ENCODE measurements at places on chromosomes 7 and 10.

DNA sequence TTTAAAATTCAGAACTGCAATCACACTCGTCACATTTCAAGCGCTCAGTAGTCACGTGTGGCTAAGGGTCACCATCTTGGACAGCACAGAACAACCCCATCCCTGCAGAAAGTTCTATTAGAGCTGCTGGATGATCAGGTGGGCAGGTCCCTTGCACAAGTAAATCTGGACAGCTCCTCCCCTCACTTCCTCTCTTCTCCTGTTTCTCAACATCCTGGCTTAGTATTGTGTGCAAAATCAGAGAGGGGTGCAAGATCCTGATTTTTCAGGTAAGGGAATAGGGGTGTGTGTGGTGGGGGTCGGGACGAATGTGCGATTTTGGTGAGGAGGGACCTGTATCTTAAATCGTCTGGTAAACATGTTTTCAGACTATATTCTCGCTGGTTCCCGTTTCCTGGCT lies at the start of gene GIMAP4:
GIMAP4 (plus strand) TSS at position 222 of the 400 bp plus-strand sequence. CDS start 2,512 bp downstream, outside the sequence.
- peak; percentile 21 for DNase-seq

GRCh38 chr10:75632805-75633462 lies 201.5 kb downstream of the LRMDA start:
- DNase-seq, result no peak

DNA sequence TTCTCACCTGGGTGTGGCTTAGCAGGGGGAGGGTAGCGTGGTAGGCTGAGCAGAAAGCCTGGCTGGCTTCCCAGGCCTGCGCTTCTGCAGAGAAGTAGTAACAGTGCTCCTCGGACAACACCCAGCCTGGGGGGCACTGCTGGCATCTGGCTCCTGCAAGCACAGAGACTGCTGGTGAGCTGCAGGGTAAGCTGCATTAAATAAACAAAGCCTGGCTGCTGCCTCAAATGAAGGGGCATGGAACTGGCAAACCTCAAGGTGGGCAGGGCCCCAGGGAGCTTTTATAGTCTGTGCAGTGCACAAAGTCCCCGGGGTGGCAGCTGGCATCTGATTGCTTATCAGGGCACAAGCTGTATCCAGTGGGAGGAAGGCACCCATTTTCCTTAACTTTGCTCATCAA lies 3.9 kb downstream of the KLRG2 start:
- no peak for DNase-seq

DNA sequence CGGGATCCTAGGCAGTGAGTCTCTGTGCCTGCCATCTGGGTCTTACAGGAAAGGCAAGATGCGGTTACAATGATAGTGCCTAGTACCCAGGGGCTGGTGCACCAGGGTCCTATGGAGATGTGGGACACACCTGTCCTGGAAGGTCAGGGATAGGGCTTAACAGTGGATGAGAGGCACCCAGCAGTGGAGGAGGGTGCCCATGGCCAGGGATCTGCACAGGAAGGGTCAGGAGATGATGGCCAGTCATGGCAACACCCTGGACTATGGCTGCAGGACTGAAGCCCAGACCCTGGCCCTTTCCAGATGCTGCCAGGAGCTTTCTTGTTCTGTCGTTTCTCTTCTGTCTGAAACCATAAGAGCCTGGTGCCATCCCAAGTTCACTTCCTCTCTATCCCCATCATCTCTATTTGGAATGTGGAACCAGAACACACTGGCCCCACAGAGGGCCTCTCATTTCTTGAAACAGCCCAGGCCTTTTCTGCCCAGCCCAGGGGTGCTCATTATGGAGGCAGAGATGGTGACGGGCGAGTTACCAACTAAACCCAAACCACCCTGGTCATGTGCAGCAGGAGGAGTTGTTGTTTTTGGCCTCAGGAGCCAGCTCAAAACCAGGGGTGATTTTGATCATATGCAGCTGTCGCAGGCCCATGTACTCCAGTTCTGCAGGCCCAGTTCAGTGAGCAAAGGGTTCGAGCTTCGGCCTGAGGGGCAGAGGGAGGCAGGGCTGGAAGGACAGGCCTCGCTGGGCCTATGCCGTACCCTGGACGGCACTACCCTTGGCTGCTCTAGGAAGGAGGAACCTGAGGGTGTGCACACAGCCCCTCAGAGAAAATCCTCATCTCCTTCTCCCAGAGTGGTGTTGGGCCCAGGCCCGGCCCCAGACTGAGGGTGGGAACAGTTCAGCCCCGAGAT lies 52.6 kb upstream of the GDF10 start:
- DNase-seq, result no peak

GRCh38 chr10:9294865-9295264 lies 1240.4 kb downstream of the GATA3 start:
- DNase-seq, result no peak

DNA sequence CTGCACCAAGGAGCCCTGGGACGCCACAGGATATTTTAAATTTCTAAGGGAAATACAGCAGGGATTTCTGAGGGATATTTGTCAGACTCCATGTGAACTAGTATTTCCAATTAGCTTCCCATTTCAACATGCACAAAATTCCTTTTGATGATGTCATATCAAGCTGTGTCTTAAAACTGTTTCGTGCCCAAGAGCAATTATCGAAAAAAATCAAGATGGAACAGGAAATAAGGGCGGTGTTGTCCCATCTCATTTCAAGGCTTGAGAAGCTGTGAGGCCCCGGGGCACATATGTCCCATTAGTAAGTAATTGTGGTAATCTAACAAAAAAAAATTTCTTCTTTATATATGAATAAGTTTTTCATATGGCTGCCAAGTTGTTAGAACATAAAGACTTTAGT lies 47.4 kb downstream of the PPP1R17 start:
- no peak for DNase-seq

DNA sequence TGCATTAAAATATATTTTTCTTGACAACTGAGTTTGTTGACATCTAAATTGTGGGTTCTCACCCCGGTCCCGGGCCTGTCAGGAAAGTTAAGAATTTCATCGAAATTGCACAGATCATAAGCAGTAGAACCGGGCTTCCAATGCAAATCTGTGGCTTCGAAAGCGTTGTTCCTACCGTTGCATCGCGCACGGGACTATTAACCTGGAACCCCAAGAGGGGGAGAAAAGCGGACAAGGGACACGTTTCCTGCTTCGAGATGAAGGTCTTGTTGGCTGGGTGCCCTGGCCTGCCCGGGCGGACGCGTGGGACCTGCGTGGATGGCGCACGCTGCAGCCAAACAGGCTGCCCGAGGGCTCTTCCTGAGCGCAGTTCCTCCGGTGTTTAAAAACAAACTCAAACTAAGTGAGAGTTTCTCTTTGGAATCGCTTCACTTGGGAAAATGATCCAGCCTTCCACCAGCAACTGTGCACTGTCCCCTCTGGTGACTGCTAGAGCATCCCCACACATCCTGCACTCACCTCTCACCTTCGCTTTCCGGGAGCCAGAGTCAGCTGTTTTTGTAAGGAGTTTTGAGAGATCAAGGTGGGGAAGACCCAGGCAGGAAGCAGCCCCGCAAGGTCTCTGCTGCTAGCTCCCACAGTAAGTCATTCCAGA lies 5.1 kb upstream of the TBX20 start:
- no peak for DNase-seq

DNA sequence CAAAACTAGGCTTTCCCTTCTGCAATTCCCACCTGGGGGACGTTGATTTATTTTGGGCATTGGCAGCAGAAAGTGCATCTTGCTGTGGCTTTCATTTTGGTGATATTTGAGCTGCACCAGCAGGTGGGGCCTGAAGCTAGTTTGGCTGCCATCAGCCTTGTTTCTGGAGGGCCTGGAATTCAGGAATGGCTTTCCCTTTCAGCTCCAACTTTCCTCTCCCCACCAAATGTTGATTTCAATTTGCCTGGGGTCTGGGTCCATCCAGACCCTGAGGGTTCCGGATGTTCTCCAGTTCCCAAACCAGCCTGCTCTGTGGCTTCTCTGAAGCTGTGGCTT lies 640.4 kb downstream of the TYW1 start:
- DNase-seq, result no peak

DNA sequence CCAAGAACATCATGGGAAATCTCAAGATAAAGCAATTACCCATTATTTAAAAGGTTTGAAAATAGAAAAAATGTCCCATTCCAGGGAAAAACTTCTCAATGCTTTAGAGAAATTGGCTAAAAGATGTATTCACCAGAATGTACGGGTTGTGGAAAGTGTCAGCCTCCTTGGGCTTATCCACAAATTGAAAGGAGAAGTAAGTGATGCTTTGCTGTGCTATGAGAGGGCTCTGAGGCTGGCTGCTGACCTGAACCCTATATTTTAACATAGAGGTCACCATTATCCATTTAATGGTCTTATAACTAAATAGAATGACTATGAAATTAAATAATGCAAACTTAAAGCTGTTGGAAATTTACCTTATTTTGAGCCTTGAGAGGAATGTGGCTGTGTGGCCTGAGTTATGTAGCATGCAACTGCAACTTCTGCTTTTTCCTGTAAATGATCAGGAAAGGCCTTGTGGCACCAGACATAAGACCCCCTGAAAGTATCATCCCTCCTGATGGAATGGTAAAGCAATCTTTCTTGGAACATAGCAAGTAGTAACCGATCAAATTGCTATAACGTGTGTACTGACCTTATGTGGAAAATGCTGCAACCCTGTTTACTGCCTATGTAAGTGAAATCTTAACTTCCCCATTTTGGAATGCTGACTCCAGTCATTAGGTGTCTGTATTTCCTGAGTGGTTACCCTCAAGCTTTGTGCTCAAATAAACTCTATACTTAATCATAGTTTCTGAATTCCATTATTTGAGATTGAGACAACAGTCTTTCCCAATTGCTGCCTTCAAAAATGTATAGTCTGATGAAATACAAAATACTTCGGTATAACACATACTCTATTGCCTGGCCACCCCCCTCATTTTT lies 6.9 kb downstream of the IFIT1B start:
- no peak for DNase-seq

DNA sequence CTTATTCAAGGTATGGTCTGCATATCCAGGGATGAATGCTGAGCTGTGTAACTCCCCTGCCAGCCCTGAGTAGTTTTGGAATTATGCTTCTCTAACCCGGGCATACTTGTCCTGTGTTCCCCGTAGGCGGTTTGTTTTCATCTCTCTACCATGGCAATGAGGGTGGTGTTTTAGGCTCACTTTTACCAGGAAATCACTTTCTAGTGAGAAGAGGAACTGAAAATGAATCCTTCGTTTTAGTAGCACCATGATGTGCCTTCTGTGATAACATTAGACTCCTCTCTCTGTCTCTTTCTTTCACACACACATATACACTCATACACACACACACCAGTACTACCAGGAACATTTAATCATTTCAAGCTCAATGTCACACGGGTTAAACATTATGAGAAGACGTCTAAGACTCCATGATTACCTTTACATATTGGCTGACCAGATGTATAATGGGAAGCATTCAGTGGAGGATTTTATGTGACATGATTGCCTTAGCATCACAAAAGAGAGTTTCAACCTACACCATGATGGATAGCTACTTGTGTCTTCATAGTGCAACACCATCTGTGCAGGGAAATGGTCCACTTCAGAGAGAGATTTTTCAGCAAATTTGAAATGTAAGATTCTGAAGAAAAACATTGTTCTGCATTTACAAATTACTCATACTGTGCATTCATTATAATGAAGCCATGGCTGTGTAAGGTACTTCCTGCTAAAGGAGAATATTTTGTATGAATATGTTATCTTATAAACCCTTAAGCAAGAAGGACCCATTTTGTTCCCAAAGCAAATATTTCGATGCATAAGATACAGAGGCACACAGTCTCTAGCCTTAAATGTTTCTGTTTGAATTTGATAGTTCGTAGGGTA lies 31.0 kb upstream of the PFKP start:
- peak; percentile 24 for DNase-seq

- no peak for DNase-seq
Observed at GRCh38 chr7:101216860-101217387, 457 bp downstream of the PLOD3 start.

- DNase-seq, result no peak
Observed at GRCh38 chr10:814536-815302, 116.8 kb downstream of the LARP4B start.

GRCh38 chr10:82038587-82038986 lies 163.6 kb downstream of the NRG3 start:
- no peak for DNase-seq

- DNase-seq, result no peak
Observed at GRCh38 chr10:94571528-94571927, 25.9 kb downstream of the HELLS start.

- DNase-seq, result no peak
Observed at GRCh38 chr10:106930751-106931150, 233.8 kb downstream of the SORCS1 start.

DNA sequence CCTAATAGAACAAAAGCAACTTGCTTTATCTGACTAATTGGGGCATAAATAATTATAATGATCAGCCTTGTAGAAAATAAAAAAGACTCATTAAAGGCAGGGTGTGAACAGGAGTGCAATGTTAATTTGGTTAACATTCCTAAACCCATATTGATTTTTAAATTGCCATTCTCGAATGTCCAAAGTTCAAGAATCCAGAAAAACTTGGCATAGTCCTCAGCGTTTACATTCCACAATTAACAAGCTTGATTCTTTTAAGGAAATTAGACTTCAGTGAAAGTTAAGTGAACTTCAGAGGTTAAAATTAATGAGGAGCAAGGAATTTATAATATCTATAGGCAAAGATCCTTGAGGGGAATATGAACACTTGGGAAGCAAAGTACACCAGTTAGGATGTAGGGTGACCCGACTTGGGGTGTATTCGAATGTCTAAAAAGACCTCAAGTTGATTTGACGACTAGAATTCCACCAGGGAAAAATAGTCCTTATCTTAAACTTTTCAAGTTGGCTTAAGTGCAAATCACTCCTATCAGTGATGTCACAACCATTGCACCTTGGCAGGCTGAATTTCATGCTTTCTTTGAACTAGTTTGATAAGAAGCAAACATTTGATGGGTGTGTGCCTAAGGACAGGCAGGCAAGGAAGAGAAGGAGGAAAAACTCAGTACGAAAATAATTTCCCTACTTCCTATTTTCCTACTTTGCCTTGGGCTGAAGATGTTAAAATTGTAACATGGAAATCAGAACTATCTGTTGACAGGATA lies 830.4 kb upstream of the COBL start:
- DNase-seq, result no peak

GRCh38 chr7:137313201-137313600 lies 30.3 kb downstream of the PTN start:
- no peak for DNase-seq

DNA sequence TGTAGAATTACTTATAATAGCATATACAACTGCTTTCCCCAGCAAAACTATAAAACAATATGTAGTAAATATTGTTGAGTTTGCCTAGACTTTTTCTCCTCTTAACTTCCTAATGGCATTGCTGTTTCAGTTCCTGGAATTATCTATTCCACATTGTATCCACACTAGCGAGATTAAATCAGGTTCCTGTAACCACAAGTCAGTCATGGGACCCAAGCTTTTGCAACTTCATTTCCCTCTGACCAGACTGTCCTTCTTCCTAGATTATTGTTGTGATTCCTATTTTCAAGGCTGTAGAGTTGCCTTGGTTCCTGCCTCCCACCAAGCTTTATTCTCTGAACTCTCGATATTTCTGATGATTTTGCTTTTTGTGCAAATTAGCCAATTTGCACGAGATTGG lies 173.3 kb upstream of the ZNF804B start:
- DNase-seq, result no peak

DNA sequence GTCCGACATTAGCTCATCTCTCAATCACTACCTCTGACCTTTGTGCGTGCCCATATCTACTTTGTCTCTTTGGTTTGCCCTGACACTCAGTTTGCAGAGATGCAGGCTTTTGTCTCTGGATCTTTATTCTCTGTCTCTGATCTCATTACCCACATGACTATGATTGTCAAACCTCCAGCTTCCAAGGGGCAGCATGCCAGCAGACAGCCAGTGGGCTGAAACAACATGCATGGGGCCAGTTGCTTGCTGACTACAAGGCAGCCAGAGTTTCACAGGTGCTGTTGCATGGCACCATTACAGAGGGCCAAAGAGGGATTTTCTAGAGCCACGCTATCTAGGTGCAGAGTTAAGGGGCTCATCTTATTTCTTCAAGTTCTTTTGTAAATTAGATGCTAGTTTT lies 146.2 kb downstream of the SPAG6 start:
- no peak for DNase-seq
